NCI-H2107 (cell line): ENCODE measurements at places on chromosomes 16 and 17.

DNA sequence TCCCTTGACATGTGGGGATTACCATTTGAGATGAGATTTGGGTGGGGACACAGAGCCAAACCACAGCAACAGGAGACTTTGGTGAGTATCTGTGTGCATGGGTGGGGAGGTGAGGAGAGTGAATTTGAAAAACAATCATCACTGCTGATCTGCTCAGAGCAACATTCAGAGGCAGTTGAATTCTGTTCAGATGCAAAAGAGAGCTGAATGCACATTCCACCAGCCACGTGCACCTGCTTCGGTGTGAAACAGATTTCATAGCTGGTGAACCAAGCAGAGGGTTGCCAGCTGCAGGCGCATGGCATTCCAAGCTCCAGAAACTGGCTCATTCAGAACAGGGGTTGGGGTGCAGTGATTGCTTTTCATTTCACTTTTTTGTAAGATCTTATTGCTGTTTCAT lies 233.1 kb upstream of the FOXF1 start:
- no peak for DNase-seq

- DNase-seq: no peak
Observed at GRCh38 chr17:46820592-46821450, 2.3 kb upstream of the WNT3 start.

- no peak for DNase-seq
Observed at GRCh38 chr16:67302970-67303369, 23.6 kb downstream of the KCTD19 start.

GRCh38 chr17:72775919-72776318 lies 316.6 kb downstream of the SLC39A11 start:
- no peak for DNase-seq

DNA sequence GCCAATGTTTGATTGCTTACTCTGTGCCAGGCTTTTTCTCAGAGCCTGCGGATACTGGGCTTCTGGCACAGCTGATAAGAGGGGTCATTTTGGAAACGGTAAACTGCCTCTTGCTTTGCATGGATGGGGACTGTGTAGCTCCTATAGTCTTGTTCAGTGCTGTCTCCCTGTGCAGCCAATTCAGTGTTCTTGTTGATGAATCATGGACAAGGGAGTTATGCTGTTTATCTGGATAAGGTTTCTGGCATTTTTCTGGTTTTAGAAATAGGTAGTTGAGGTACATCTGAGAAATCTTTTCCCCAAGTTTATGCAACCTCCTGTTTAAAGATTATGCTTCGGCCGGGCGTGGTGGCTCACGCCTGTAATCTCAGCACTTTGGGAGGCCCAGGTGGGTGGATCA lies 16.7 kb upstream of the TANGO6 start:
- no peak for DNase-seq

- no peak for DNase-seq
Observed at GRCh38 chr17:416293-417206, 63.9 kb upstream of the RPH3AL start.

DNA sequence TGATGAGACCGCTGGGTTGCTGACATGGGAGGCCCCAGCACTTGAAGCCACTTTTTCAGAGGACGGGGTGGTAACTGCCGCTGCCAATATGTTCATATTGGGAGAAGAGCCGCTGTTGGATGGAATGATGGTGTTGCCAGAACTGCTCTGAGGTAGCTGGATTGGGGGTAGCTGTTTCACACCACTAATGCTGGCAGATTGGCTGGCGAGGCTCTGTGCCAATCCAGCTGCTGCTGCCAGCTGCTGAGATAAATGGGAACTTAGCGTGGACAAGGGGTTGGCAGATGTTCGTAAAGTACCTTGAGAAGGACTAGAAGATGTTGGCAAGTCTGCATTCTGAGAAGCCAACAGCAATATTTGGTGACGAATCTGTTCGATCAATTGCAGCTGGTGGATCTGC lies 10.0 kb downstream of the SALL1 start:
- DNase-seq: no peak

DNA sequence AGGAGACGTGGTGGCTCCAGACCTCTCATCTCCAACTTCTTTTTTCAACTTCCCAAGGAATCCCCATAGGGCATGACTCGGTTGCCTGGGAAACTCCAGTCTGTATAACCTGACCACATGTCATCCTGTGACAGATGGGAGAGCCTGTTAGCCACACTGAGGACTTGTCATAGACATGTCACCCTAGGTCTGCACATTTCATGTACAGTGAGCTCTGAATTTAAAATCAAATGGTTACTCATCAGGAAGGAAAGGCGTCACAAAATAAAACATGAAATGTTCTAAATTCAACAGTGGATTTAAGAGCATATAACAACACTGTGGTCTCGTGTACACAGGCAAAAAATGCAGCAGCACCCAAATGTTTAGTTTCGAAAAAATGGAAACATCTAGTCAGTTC lies 22.2 kb upstream of the ADAMTS18 start:
- DNase-seq: no peak

- DNase-seq: peak; percentile 59
Observed at GRCh38 chr17:49567871-49568694, 7.6 kb upstream of the NXPH3 start.

DNA sequence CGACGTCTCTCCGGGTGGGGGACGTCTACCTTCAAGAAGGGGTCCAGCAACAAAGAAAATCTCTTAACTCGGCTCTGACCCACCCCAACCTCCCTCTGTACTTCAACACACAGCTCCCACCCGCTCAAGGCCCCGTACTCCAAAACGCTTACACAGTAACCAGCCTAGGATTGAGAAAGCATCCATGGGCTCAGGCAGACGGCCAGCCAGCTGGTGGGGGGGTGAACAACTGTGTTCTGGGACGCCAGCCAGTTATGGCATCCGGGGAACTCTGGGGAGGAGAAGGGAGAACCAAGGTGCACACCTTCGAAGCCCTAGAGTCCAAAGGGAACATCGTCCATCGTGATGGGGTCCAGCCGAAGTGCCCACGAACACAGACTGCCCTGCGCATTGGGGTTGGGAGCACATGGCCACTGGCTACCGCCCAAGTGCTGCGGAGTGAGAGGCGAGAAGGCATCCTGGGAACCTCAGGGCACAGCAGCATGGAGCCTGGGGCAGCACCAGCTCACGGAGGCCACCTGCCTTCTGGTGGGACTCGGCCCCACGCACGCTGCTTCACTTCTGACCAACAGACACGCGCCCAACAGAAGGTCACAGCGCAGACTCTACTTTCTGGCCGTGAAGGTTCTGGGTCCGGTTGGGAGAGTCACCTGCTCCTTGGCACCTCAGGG lies 14.3 kb downstream of the SLC16A3 start:
- no peak for DNase-seq

GRCh38 chr16:71565812-71566700 lies 10.8 kb downstream of the TAT start:
- no peak for DNase-seq

DNA sequence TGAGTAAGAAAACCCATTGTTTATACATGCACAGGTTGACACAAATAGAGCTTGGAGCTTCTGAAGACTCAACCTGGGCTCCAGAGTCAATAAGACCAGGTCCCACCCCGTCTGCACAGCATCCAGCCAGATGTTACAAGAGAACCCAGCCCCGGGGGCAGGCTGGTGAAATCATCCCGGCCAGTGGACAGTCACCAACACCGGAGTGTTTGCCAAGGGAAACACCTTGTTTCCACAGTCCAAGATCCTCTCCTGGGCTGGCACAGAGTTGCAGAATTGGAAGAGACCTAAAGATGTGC lies 90.3 kb downstream of the RAB11FIP4 start:
- DNase-seq: no peak

DNA sequence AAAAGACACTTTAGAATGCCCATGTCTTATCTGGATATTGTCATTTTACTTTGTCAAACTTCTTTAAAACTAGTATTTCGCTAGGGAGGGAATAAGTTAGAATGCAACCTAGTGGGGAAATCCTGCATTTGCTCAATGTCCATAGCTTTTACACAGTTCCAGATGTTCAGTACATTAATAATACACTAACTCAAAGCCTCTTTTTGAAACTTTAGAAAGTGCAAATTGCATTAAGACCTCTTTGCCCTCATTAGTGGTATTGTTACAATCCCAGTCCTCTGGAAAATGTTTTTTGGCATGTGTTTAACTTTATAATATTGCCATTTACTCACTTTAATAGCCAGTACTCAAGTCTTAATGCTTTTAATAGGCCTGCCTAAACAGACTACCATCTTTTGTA lies 106.8 kb downstream of the BRIP1 start:
- DNase-seq: no peak

DNA sequence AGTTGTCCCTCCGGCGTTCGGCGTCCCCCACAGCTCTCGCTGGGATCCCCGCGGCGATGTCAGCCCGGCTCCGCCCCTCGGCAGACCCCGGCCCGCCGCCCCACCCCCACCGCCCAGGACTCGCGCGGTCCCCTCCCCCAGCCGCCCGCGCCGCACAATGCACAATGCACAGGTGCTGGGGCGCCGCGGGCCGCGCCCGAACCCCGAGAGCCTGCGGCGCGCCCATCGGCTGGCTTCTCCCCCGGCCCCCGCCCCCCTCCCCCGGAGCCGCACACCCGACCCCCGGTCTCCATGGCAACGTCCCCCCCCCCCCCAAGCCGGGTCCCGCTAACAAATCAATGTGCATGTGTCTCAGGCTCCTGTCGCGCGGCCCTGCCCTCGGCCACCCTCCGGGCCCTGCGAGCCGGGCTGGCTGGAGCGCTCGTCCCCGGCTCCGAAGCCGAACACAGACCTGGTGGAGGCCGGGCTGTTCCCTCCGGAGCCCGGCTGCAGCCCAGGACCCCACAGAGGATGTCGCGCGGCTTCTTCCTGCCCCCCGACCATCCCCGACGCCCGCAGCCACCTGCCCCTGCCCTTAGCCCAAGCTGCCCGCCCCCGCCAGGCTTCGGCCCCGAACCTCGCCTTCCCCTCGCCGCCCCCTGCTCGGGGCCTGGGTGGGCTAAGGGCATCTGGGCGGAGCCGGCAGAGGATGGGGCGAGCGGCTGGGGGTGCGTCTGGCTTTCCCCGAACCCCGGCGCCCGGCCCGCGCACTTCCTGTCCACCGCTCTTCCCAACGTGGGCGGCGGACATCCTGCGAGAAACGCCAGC lies 818 bp upstream of the CBX8 start:
- no peak for DNase-seq

DNA sequence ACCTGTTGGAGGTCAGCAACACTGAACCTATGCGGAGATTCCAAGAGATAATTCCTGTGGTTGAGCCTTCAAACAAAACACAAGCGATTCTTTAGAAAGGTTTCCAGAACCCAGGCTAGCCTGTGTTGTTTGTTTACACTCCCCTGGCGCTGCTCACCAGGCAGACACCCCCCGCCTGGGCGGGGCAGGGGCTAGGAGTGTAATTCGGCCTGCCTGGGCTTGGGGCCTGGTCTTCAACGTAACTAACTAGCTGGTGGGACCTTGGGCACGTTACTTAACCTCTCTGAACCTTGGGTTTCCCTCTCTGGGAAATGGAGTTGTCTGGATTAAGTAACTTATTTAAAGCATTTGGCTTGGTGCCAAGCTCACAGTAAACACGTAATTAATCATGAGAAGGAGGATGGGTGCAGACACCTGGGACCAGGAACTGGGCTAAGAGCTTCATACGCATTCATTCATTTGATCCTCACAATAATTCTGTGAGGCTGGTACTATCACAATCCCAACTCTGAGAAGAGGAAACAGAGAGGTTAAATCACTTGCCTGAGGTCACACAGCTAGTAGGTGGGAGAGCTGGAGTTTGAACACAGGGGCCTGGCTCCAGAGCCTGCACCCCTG lies 7.6 kb upstream of the ARHGAP27 start:
- DNase-seq: no peak

DNA sequence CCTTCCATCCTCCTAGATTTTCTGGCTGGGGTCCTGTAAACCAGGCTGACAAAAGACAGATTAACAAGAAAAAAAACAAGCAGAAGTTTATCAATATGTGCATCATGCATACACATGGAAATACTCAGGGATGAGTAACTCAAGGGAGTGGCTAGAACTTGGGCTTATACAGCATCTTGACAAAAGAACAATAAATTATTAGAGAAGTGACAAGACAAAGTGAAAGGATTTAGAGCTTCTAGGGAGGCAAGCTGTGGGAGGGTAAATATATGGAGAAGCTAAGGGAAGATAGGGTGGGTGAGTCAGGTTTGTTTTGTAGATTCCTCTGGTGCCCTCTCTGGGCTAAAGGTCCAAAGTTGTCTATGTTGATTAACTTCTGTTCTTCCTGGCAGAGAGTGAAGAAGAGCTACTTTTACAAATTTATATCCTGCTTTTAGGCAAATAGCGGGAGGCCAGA lies 48.0 kb upstream of the NDRG4 start:
- no peak for DNase-seq

DNA sequence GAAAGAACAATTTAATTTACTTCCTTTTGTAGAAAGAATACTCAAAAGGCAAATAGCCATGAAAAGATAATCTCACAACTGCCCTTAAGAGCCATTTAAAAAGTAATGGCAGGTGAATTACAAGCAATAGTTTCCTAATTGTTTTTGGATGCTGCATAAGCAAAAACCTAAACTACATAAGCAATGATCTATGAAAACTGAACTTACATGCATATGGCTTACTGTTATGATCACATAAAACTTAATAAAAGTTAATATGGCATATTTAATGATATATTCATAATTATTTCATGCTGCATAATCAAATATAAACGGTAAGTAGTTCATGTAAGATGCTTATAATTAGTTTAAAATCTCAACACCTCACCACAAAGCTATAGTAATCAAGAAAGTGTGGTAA lies 18.6 kb downstream of the BRCA1 start:
- DNase-seq: no peak

- no peak for DNase-seq
Observed at GRCh38 chr16:75208242-75208825, 1.4 kb upstream of the CTRB2 start.

DNA sequence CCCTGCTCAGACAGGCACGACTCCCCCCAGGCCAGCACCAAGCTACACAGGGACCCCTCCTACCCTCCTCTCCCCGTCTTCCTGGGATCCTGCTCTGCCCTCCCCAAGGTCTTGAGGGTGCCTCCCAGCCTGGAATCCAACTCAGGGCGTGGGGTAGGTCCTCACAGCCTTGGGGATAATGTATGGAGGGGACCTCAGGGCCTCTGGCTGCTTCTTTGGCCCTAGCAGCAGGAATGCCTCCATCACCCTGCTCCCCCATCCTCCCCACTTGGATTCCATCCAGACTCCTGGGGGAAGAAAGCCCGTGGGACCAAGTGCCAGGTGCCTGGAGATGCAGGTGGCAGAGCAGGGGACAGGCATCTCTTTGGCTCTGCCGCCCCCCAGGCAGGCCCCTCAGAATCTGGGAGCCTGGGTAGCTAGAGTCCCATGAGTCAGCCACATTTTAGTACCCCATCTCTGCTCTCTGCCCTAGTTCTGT lies 10.7 kb upstream of the STAC2 start:
- DNase-seq: peak; percentile 59

DNA sequence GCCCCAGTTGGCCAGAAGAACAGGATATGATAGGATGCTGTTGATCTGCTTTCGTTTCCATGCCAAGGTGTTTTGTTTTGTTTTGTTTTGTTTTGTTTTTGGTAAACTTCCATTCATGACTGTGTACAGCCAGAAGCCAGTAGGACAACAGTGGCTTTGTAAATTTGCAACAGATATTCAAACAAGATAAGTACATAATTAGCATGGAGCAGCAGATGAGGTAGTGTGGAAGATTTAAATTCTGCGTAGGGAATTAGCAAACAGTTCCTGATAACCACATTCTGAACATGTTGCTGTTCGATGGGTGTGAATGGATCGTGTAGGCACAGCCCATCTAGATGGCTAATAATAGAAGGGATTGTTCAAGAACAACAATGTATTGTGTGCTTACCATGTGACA lies 1080.1 kb upstream of the RBFOX1 start:
- no peak for DNase-seq

GRCh38 chr17:7295230-7296180 lies 1.1 kb upstream of the YBX2 start:
- DNase-seq: no peak

- peak; percentile 48 for DNase-seq
Observed at GRCh38 chr16:51151961-51152663, 1.0 kb upstream of the SALL1 start.

- no peak for DNase-seq
Observed at GRCh38 chr17:46979147-46979863, at the start of gene RPRML. Gene RPRML, minus strand, starts transcription at chr17:46979253. Its CDS starts 246 bp downstream, at chr17:46979007.
